ENCODE measurements at places on chromosomes 4 and X.

DNA sequence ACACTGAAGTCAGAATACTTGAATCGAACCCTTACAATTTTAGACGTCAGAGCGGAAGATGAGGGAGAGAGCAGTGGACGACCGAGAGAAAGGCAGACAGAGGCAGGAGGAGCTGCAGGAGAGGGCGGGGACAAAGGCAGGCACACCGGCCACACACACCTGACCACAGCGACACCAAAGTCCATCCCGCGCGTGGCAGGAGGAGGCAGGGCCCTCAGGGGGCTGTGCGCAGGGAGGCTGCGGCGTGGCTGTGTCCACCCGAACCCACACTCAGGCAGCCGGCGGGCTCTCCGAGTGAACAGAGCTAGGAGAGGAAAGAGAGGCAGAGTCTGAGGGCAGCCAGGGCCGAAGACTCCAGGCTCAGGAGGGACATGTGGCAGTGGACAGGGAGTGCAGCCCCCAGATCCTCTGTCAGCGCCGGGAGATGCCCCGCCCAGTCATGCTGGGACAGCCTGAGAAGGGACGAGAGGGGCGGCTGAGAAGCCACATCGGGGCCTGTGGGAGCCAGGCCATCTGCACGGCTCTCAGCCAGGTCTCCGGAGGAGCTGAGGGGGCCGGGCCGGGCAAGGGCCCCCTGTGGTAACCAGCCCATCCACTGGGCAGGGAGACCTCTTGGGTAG, 20.1 kb downstream of the GAK start:
- DNase-seq, result no peak

DNA sequence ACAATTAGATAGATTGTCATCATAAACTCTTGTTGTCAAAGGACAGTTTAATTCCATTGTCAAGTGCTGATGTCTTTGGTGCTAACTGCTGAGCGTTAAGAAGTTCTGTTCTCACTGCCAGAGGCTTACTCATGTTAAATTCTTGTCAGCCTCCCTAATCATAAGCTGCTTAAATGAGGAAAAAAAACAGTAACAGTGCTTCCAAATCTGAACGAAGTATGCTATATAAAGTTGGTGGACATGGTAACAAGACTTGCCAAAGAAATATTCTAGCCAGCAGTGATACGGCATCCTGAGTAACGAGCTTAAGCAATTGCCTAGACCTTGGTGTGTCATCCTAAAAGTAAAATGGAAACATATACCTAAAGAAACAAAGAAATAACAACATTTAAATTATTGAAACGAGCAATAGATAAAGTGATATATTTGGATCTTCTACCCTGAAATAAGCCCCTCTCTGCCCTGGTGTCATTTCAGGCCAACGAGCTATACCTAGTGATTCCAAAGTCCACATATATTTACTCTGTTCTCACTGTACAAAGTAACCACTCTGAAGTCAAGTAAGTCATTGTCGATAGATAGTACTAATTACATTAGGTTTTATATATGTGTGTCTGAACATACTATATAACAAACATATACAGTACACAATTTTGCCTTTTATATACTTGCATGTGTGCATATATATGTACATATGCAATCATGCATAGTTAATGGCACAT, 339.7 kb upstream of the HS3ST1 start:
- no peak for DNase-seq

GRCh38 chr4:19293781-19294180, 957.9 kb upstream of the SLIT2 start:
- DNase-seq, result no peak

- no peak for DNase-seq
Observed at GRCh38 chr4:10524196-10524833, 67.1 kb upstream of the ZNF518B start.

GRCh38 chr4:152011469-152011868, 250.7 kb upstream of the GATB start:
- no peak for DNase-seq

DNA sequence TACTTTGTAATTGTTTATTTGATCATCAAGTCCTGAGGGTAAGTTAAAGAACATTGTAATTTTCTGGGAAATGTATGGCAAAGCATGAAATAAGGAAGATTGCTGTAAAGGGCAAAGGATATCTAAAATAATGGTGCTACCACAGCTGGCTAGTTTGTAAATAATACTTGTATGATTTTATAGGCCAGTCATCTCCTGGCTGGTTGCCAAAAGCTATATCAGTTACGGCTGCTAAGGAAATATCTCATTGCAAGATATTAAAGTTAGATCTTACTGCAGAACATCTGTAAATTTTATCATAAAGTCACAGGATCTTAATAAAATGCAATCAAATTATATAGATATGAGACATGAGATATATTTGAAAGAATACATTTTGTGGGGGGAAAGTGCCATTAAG, 150.8 kb upstream of the CXCL13 start:
- no peak for DNase-seq

DNA sequence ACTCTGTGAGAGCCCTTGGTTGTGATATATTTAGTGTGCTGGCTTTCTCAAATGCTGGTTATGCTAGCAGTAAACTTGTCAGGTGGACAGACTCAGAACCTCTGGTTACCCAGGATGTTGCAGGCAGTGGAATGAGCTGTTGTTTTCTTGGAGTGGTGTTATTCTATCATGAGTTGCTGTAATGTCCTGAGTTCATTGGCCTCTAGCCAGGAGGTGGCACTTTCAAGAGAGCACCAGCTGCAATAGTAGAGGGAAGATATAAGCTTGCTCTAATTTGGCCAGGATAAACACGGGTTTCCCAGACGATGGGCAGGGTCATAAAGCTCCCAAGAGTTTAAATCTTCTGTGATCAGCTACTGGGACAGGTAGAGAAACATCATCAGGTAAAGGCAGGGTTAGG, 95.0 kb upstream of the UBQLN2 start:
- no peak for DNase-seq

GRCh38 chr4:128107766-128108165, 46.7 kb downstream of the LARP1B start:
- DNase-seq, result no peak

DNA sequence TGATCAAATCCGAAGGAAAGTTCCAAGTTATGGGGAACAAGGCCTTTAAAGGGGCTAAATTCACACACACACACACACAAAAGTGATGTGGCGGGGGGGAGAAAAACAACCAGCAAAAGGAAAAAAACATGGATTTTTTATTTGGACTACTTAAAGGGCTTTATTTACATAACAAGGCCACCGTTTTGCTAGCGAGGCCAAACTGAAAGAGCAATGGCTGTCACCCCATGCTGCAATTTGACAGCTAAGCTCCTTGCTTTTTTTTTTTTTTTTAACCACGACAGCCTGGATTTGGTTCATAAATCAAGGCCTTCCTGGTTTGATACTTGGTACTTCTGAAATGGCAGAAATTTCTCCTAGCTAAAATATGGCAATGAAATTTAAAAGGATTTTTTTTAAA, 99.6 kb upstream of the PTCHD1 start:
- DNase-seq, result no peak

GRCh38 chr4:104826171-104826570, 320.5 kb upstream of the TET2 start:
- DNase-seq, result no peak

DNA sequence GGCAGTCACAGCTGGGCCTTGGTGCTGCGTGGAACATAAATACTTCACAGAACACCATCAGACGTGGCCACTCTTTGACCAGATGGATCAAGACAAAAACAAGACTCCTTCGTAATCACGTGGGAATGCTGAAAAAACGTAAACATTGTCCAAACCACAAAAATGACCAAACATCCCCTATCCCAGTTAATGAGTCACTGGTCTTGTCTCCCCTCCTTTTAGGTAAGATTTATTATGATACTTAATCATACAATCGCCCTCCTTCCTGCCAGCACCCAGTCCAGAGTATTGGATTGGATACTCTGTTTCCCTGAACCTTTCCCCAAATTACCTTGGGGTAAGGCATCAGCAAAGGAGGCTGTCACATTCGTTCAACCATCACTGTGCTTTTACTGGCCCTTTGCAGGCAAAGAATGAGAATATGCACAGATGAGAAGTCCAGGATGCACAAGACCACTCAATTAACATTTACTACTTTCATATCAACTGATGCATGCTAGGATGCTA, 601 bp upstream of the TCEANC start:
- peak; percentile 53 for DNase-seq

- peak; percentile 76 for DNase-seq
Observed at GRCh38 chr4:188976644-188977115, 837.4 kb downstream of the TRIML1 start.

- DNase-seq, result no peak
Observed at GRCh38 chr4:71360844-71361243, 22.0 kb downstream of the SLC4A4 start.

DNA sequence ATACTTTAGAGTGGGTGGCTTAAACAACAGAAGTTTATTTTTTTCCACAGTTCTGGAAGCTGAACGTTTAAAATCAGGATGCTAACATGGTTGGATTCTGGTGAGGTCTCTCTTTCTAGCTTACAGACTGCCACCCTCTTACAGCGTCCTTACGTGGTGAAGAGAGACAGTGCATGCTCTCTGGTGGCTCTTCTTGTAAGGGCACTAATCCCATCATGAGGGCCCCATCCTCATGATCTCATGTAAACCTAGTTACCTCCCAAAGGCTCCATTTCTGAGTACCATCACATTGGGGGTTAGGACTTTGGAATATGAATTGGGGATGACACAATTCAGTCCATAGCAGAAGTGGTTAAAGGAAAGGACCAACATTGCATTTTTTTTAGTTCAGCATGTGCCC, 132.8 kb downstream of the BMPR1B start:
- no peak for DNase-seq

- no peak for DNase-seq
Observed at GRCh38 chrX:15505101-15505500, 4.5 kb downstream of the BMX start.

- no peak for DNase-seq
Observed at GRCh38 chr4:112069110-112069509, 76.1 kb upstream of the FAM241A start.

- no peak for DNase-seq
Observed at GRCh38 chrX:35699642-35700041, 98.5 kb upstream of the MAGEB16 start.

DNA sequence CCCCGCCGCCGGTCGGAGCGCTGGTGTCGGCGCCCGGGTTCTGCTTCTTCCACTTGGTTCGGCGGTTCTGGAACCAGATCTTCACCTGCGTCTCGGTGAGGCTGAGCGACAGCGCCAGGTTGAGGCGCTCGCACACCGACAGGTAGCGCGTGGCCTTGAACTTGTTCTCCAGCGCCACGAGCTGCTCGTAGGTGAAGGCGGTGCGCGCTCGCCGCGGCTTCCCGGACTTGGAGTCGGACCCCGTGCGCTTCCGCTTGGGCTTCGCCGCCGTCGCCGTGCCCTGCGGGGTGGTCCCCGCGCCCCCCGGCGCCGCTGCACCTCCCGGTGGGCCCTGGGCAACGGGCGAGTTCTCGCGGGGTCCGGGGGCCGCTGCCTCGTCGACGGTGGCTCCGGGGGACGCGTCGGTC, 3.1 kb downstream of the NKX1-1 start:
- DNase-seq, result peak; percentile 22

DNA sequence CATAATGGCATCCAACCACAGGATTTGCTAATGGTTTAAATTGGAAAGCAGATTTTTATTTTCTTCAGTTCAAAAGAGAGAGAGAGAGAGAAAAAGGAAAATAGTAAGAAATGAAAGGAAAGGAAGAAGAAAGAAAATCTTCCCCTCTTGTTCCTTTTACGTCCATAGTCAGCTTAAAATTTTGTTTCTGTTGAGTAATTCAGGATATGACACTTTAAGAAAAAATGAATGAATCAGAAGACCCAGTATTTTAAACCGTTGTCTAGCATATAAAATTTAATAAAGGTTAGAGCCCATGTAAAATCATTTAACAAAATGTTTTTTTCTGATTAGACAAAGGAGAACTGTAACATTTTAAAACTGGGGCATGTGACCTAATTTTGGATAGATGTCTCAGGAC, 391.8 kb upstream of the EPHA5 start:
- no peak for DNase-seq

GRCh38 chrX:3378156-3378555, 31.7 kb upstream of the MXRA5 start:
- DNase-seq, result no peak

DNA sequence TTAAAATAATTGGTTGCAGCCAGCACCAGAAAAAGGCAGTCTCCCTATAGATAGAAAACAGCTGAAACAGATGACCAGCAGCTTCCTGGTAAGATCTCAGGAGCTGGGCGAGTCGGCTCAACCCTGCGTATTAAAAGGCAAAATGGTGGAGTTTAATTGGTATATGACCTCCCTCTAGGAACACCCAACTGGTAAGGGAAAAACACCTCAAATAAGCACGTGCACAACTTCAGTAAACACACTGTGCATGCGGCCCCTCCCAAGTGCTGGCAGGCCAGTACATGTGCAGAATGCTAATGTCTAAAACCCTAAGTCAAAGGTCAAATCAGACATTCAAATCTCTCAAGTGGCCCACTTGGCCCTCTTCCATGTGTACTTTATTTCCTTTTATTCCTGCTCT, 103.2 kb upstream of the PDE5A start:
- DNase-seq, result no peak

DNA sequence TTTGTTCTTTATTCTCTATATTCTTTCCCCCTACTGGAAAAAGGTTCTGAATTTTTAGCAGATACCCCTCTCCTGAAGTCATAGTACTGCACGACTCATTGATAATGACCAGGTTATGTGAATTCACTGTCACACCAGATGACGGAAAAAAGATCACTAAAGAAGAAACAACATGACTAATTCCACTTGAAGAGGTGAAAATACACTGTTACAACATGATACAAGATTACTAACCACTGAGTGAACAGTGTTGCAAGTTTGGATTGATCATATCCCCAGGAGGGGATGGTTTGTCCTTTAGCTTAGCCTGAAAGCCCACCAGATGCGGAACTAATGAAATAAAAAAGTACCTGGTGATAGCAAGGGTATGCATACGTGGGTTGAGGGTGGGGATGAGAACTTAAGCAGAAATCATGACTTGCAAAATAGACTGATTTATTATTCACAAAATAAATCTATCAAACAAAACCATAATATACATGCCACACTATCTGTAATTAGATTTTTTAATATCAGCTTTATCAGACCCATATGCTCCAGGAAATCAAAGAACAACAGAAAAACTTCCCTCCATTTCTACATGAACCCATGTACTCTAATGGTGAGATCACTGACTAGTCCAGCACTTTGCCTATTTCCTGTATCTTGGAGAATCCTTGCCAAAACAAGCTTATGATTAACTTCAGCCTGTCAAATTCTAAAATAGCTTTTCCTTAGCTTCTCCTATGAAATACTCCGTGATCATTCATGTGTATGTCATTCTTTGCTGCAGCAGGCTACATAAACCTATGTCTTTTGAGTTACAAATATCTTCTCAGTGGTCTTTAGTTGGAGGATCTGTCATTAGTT, 257.4 kb upstream of the AGA start:
- DNase-seq, result no peak

GRCh38 chrX:14505648-14506047, 23.7 kb upstream of the GLRA2 start:
- DNase-seq, result no peak

GRCh38 chr4:174592985-174593335, 70.7 kb upstream of the HPGD start:
- peak; percentile 48 for DNase-seq

DNA sequence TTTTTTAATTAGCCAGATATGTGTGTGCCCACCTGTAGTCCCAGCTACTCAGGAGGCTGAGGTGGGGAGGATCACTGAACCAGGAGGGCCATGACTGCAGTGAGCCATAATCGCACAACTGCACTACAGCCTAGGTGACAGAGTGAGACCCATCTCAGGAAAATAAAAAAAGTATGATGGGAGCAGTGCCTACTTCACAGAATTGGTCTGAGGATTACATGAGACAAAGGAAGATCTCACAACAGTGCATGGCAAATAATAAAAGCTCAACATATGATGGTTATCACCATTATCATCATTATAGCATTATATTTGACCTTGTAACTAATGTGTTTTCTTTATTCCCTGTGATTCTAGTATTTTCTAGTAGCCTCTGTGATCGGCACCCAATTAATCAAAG, 19.9 kb upstream of the DCHS2 start:
- no peak for DNase-seq
